ENCODE measurements at places on chromosomes 7 and 10.

DNA sequence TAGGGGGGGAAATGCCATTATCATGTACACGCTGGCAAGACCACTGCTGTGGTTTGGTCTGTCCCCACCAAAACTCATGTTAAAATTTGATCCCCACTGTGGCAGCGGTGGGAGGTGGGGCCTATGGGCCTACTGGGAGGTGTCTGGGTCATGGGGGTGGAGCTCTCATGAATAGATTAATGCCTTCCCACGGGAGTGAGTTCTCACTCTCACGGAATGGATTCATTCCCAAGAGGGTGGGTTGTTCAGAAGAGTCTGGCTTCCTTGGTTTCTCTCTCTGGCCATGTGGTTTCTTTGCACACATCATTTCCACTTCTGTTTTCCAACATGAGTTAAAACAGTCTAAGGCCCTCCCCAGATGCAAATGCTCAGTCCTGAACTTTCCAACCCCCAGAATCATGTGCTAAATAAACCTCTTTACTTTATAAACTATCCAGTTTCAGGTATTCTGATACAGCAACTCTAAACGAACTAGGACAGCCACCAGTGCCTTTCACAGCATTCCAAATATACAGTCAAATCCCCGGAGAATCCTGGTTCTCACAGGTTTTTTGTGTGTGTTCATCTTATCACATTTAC, 44.3 kb downstream of the SMURF1 start:
- DNase-seq, result peak; percentile 88

DNA sequence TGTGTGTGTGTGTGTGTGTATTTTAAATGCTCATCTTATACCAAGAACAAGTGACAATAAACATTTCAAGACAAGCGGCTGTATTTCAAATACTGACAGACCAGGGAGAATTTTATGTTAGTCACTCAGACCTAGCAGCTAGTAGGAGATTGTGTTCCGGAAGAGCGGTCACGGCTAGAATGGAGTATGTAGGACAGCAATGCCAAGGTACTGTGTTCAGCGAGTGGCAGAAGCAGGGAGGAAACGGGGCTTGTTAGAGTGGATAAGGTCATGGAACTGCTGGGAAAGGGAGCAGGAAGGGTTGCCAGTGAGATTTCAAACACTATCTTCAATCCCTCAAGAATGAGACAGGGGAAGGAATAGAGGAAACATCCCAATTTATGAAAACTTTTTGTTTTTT, 260.5 kb upstream of the PITRM1 start:
- DNase-seq, result no peak

DNA sequence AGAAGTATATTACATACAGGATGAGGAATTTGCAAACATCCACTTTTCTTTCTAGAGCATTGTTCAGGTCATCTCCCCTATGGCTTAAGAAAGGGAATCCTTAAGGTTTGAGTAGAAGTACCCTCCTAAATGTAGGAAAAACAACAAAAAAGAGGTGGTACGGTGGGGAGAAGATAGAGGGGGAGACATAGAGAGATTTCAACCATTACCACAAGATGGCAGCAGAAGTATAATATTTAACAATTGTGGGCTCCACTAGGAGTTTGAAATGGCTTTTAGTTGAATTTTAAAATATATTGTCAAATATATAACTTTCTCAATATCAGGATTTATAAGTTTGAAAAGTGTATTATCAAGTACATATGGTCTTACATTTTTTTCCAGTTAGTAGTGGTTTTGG, 72.7 kb upstream of the PRKG1 start:
- DNase-seq, result no peak

DNA sequence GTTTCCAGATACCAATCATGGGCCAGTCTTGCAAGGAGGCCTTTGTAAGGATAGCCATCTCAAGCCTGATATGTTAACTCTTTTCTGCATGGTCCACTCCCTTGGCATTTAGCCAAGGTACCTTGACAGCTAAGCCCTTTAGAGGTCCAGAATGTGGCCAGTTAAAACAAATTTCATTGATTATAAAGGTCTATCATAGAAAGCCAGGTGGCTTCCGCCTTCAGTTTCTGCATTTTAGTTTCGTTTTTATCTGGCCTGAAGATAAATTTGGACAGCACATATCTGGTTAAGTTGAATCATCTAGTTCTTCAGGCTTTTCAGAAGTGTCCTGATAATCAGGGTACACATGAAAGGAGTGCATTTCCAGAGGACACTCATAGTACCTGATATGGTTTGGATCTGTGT, 30.7 kb downstream of the ANKIB1 start:
- no peak for DNase-seq
